Activated CD4-positive, alpha-beta memory T cell treated with anti-CD3 and anti-CD28 coated beads, Interleukin-2, amount 10 ng/mL, durations not matched to agents 7 days and 5 days (primary cell): ENCODE measurements at places on chromosomes 2 and 18.

GRCh38 chr2:8566774-8567468 is 114.9 kb upstream of the ID2 start:
- peak; percentile 12 for DNase-seq

DNA sequence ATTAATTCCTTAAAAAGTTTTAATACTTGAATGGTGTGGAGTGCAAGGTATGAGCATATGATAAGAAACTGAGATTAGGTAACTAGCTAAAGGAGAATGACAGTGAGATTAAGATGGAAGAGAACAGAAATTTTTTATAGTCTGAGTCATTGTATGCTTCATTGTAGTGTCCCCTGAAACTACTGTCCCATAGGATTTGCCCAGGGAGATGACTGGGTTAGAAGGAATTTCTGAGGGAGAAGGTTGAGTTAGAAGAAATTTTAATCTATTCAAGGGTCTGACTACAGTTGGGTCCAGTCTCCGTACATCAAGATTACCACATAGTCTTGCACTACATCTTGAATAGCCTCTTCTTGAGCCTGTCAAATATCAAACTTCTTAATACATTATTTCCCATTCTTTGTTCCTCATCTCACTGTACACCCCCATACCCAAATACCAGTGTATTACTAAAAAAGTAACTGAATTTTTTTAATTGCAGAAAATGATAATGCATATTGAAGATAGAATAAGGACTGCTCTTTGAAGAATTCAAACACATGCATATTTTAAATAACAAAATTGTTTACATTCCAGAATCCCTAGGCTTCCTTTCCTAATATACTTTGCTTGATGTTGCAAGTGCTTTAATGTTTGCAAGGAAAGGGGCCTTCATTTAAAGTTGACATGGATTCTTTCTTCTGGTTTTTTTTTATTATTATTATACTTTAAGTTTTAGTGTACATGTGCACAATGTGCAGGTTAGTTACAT is 314.3 kb upstream of the COL3A1 start:
- no peak for DNase-seq

GRCh38 chr2:144378551-144378950 is 141.4 kb downstream of the ZEB2 start:
- DNase-seq: no peak

- no peak for DNase-seq
These were observed 949.2 kb downstream of the DSC3 start for GRCh38 chr18:30093376-30093775.

DNA sequence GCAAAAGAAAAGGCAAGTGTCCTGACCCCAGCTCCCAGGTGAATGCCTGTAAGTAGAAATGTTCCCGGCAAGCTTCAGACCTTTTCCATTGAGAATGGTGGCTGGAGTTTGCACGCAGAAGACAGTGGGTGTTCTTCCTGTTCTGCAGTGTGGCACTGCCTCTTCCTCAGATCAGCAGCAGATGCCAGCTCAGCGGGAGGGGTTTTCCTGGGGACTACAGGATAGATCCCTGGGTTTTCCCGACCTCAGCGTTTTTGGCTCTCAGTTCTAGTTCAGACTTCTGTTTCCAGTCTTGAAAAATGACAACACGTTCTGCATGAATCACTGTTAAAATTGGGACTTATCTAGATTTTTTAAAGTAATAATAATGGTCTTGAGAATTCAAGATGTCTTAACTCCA is 39.2 kb downstream of the GRHL1 start:
- peak; percentile 7 for DNase-seq

DNA sequence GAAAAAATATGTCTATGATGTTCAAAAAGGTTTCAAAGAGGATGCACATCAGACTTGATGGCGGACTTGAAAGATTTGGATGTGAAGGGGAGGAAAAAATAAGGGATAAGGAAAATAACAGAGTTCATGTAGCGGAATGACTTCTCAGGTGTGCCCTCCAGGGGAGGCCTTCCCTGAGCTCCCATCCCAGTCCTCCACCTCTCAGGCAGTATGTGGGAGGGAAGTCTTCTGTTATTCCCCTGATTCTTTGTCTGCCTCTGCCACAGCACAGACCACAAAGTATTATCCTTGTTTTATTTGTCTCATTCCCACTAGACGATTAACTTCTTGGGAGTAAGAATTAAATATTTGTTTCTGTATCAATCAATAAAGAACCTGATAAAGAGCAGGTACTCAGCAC is 17.7 kb downstream of the COL5A2 start:
- no peak for DNase-seq

DNA sequence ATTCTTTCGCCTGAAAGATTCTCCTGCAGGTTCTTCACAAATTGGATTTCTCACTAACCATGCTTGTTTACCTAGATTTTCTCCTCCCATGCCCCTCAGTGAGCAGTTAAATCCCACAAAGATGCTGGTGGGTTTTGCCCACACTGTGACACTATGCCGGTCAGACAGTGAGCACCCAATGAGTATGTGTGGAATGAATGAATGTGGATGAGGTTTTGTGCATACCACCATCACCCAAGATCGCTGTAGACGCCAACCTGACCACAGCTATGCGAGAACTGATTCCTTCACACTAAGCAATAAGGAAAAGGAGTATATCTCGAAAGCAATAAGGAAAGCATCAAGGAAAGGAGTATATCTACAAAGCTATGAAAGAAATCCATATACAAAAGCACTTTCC is 116.7 kb downstream of the PID1 start:
- no peak for DNase-seq

DNA sequence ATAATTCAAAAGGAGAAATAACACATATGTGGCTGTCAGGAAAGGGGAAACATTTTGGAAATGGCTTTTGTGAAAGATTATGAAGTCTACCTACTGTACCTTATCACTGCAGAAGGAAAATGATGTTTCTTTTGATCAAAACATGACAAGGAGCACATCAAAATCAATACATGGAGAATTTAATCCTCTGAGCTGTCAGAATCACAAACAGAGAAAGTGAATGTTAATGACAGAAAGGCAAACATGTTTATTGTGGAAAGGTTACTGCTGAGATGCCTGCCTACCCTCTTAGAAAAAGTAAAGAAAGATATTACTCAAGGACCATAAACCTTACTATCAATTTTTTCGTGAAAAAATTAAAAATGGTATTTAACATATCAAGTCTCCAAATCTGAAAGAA is 794.5 kb upstream of the GYPC start:
- no peak for DNase-seq

DNA sequence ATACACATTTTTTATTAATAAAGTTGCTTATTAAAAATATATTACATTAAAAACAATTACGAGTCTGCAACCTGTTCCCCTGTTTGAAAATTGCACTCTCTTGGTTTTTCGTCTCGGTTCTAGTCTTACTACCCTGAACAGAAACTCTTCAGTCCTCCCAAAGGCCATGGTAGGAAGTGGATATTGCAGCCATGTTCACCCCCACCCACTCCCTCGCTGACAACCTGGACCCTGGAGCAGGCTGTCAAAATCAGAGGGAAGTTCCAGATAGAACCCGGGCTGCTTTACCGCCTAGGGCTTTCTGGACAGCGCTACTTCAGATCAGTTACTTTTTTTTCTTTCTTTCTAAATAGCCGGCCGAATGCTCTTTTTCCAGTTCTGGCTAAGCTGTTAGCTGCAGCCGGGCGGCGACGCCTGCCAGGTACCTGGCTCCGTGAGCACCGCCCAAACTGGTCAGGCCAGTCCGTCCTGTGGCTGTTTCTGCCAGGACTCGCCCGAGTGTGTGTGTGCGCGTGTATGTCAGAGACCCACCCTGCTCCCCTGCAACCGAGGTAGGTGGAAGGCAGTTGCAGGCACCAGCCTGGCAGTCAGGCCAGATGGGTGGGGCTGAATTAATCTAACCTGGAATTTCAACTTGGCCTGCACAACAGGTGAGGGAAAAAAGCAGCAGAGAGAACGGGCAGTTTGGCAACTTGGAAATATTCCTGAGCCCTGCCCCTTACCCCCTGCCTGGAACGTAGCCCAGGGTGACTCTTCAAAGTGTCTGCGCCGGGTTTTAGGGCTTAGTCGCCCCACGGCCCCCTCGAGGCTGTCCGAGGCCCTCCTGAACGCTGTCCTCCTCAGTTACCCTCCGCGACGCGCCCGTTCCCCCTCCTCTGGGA is 1.1 kb upstream of the TET3 start:
- no peak for DNase-seq

DNA sequence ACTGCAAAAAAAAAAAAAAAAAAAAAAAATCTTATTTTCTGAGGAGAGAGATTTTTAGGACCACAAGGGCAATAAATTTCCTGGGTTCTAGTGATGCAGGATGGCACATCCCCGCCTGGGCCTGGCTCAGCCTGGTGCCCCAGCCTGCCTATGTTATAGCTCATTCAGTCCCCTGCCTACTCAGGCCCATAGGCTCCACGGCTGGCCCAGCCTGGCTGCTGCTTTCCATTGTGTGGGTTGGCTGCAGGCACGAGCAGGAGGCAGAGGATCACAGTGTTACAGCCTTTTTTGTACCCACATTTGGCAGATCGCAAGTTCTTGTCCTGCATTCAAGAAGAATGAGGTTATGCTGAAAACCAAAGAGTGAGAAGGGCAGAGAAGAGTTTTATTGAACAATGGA is 2.8 kb upstream of the SULT6B1 start:
- DNase-seq: no peak

DNA sequence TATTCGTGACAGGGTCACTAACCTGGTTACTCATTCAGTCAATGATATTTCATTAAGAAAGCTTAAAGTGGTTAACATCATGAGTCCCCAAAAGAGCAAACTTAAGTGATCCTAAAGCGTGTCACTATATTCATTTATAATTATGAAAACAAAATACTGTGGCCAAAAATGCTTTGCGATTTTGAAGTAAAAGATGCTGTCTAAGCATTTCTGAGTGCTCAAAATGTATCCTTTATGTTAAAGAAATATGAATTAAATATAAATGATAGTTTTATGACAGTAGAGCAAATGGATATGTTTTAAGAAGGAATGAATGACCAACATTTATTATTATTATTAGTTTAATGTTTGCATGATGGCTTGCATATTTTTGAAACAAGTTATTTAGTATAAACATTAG is 72.6 kb upstream of the CDC42EP3 start:
- DNase-seq: no peak

DNA sequence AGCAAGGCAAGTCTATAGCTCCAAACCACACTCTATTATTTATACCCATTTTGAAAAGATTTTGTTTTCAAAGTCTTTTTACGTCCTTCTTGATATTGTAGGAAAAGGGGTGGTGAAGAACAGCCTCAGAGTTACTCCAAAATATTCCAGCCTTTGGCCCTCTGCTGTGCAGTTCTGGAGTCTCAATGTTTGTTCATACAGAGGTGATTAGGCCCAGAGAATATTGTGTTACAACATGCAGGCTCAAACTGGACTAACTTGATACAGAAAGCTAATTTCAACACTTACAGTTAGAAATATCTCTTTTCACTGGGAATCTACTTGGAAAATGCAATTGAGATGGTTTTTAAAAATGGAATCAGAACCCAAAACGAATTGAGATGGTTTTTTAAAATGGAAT is 40.4 kb upstream of the SLC25A52 start:
- DNase-seq: no peak

- no peak for DNase-seq
These were observed 9.8 kb upstream of the GPC1 start for GRCh38 chr2:240425697-240426096.

DNA sequence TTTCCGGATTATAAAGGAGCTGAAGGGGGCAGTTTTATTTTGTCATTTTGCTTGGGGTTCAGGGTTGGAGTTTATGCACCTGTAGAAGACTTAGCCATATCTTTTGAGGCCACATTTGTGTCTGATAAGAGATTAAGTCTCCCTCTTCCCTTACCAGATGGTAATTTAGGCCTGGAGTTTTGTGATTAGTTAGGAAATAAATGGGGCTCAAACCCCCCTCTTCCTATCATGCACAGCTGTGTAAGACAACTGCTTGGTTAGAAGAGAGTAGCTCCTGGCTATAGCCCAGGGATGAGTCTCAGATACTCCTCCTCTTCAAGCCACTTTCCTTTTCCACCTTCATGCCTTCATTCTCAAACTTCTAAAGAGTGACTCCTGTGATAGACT is 802 bp upstream of the SAP130 start:
- DNase-seq: no peak

- DNase-seq: peak; percentile 86
These were observed 42.2 kb downstream of the BIN1 start for GRCh38 chr2:127064642-127065250.

GRCh38 chr2:120389036-120389391 is 43.1 kb downstream of the INHBB start:
- no peak for DNase-seq

DNA sequence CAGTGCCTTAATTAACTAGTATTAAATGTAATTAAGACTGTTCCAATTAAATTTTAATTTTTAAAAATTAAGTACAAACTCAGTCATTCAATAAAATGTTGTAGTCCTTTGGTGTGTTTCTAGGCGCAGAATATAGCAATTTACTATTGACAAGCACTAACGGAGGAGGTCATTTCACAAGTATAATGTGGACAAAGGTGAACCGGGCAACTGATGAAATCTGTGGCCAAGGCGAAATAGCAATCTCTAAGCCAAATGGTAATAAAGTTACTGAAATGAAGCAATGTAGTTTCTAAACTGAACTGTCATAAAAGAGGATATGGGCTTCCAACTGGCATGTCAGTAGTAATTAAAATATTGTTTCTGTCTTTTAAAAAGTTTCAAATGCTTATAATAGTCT is 27.5 kb downstream of the FIGN start:
- DNase-seq: no peak

GRCh38 chr2:71299507-71299906 is 32.1 kb upstream of the ZNF638 start:
- DNase-seq: no peak
